ENCODE measurements at places on chromosomes 7 and 10.

DNA sequence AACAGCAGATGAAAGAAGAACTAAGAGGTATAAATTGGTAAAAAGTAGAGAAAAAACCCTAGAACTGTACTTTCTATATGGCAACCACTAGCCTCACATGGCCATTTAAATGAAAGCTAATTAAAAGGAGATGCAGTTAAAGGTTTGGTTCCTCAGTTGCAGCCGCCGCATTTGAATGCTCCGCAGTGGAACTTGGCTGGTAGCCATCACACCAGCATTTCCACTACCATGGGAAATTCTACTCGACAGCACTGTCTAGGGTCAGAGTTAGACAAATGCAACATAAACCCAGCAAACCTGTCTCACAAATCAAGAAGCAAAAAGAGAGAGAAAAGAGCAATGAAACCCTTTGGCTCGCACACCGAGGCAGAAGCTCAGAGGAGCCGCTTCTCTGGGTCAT lies 29.7 kb downstream of the VIPR2 start:
- DNase-seq, result no peak

- DNase-seq, result peak; percentile 62
These were observed 41.5 kb upstream of the NMT2 start for GRCh38 chr10:15209827-15210509.

- DNase-seq, result no peak
These were observed 32.3 kb upstream of the SHH start for GRCh38 chr7:155844526-155844925.

DNA sequence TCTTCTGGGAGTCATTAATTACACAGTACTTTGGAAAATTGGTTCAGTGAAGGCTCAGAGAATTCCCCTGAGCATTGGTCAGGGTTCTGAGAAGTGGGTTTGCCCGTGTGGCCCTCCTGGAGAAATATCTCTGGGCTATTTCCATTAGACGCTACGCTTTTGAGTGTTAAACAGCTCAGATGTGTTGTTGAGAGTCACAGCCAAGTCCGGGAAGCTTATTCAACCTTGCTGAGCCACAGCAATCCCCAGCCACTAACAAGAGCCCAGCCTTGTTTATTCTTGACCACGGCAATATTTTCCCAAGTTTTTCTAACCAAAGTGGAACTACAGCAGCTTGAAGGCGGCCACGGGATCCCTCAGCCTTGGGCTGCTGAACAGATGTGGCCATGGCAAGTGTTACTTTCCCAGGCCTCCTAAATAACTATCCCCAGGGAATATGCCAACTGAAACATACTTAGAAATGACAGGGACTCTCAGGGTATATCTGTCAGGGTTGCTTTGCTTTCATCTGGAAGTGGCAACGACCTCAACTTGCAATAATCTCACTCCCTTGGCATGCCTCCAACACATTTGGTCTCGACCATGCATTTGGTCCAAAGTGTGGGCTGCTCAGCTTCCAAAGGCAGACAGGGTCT lies 214.7 kb downstream of the EMX2 start:
- DNase-seq, result no peak

GRCh38 chr7:132383962-132384361 lies 192.3 kb downstream of the PLXNA4 start:
- DNase-seq, result no peak

All from activated effector memory CD4-positive, alpha-beta T cell treated with Interleukin-2 at 50 U/mL for 16 hours (primary cell).